ENCODE measurements at places on chromosomes 11 and 22.

DNA sequence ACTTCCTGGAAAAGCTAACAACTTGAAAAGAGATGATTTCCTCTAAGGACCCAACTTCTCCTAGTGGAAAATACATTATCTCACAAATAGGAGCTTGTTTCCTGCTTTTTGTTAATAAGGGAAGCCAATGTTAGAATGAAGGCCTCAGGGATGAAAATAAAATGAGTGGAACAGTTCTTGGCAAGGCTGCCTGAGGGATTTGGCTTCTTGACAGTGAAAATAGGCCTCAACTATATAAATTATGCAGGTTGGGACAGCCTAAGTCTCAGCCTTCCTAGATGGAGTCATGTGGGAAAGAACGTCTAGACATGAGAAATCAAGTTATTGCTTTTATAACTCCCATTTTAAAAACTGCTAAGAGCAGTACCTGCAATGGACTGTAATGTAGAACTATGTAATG lies 92.8 kb upstream of the FIBIN start:
- no peak for DNase-seq

GRCh38 chr11:66845876-66846212 lies 2.6 kb downstream of the RCE1 start:
- no peak for DNase-seq

GRCh38 chr11:106457727-106458126 lies 380.3 kb downstream of the AASDHPPT start:
- no peak for DNase-seq

- DNase-seq: no peak
Measured at GRCh38 chr11:113553235-113553634, 78.0 kb upstream of the DRD2 start.

DNA sequence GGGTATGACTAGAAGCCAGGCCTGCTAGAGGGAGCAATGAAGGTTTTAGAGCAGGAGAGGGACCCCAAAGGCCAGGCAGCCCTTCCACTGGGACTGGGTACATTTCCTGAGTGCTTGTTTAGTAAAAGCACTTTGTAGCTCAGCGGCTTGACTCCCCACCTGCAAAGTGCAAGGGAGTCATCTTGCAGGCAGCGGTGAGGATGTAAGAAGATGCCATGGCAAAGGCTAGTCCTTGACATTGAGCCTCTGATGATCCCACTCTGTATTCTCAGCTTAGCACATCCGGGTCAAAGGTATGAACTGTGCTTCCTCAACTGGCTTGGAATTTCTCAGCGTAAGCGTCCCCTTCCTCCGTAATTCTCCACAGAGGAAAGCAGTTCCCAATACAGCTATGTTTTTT lies 3.1 kb upstream of the UBE2L3 start:
- DNase-seq: no peak

DNA sequence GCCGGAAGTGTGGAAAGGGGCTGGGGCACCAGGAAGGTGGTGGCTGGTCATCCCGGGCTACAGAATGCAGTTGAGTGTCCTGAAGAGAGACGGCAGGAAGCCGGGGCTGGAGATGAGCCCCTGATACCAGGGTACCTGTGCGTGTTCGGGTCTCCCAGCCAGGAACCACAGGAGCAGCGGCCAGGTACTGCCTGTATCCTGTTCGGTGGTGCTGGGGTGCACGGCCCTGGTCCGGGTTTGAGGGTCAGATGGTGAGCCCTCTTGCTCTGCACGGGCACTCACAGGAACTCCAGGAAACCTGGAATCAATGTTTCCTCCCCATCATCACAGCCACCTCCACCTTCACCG lies 253.1 kb upstream of the B3GAT1 start:
- DNase-seq: no peak

DNA sequence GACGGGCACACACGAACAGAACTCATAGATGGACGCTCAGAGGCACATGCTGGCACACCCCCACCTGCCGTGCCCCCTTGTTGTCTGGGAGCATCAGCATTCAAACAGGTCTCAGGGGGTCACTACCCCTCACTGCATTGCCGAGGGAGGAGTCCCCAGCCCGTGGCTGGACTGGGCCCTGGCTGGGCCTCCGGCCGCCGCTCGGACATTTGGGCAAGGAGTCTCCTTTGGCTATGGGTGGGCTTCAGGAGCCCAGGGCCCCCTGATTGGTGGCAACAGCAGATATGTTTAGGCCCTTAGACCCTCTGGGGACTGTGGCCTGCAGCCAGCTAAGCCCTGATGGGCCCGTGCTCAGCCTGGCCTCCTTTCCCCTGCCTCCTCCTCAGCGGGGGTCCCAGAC lies 41.9 kb downstream of the FLRT1 start:
- no peak for DNase-seq

DNA sequence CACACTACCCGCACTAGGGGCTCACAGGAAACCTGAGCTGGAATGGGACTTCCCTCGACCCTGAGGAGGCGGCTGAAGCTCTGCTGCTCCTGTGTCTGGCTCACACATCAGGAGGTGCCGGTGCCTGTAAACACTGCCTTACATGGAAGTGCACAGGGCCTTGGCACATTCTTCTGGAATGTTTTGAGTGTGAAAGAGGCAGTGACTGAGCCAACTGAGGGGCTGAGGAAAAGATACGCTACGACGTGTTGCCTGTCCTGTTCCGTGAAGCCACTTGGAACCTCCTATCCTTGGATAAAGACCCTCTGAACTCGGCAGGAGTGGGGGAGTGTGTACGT lies 10.5 kb downstream of the TXN2 start:
- no peak for DNase-seq

- peak; percentile 7 for DNase-seq
Measured at GRCh38 chr22:22507743-22508273, 734 bp downstream of the ZNF280B start.

- no peak for DNase-seq
Measured at GRCh38 chr22:40323681-40324171, 22.6 kb upstream of the ADSL start.

- no peak for DNase-seq
Measured at GRCh38 chr22:26444777-26445176, 15.7 kb downstream of the ASPHD2 start.

- DNase-seq: no peak
Measured at GRCh38 chr11:62390237-62390636, 28.6 kb upstream of the SCGB1A1 start.

DNA sequence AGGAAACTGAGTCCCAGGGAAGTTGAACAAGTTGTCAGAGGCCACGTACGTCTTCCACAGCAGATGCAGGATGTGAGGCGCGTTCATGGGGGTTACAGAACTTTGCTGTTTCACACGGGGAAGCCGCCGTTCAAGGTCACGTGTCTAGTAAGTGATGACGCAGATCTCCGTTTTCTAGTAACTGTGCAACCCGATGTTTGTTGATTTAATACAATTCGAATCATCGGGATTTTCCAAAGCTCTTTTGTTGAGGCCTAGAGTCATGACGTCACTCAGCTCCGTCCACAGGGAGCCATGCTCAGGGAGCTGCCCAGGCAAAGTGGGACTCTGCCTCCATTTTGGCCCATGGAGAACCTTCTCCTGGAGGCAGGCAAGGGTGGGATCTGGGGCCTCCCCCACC lies 1121.8 kb downstream of the TBC1D22A start:
- DNase-seq: no peak

- DNase-seq: no peak
Measured at GRCh38 chr11:57713835-57714234, 1.4 kb downstream of the TMX2 start.

DNA sequence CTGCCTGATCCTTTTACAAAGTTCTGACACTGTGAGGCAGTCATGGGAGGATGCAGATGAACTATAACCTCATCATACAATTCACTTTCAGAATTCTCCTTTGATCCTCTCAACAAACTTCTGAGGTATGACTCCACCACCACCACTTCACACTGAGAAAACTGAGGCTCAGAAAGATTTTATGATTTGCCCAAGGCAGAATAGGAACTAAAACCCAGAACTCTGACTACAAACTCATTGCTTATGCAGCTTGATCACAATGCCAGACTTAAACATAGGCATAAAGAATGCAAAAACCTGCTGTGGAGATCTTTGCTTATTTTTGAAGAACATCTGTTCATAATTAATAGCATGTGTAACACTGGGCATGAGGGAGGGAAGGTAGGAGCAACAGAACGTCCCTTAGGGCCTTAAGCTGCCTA lies 20.4 kb downstream of the FAM168A start:
- DNase-seq: no peak

DNA sequence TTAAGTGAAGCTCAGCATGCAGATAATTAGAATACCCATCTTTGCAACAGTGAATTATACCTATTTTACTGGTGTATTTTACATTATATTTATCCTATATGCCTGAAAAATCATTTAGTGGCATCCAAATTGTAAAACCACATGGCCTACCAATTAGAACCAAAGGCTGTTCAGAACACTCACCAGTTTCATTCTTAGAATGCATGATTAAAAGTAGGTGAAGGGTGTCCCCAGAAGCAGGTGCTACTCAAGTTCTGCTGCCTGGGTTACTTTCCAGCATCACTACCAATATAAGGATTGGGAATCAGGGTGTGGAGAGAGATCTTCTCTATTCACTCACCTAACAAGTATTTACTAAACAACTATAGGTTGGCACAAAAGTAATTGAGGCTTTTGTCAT lies 103.3 kb downstream of the SGSM3 start:
- DNase-seq: no peak

DNA sequence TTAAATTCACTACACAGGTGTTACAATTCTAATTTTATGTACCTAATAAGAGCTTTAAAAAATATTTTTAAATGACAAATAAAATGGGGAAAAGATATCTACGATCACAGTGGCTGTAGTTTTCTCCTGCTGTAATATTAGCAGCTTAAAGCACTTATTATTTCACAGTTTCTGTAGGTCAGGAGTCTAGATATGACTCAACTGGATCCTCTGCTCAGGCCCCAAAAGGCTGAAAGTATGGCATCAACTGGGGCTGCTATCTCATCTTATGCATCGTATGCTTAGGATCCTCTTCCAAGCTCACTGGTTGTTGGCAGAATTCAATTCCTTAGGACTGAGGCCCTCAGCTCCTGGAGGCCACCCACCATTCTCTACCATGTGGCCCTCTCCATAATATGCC lies 12.8 kb downstream of the FBXO3 start:
- DNase-seq: no peak

- DNase-seq: peak; percentile 61
Measured at GRCh38 chr11:123577081-123577598, 77.3 kb downstream of the SCN3B start.

- DNase-seq: no peak
Measured at GRCh38 chr11:85167471-85167870, 459.7 kb downstream of the DLG2 start.

GRCh38 chr11:120877746-120878365 lies 146.0 kb upstream of the TBCEL start:
- no peak for DNase-seq

DNA sequence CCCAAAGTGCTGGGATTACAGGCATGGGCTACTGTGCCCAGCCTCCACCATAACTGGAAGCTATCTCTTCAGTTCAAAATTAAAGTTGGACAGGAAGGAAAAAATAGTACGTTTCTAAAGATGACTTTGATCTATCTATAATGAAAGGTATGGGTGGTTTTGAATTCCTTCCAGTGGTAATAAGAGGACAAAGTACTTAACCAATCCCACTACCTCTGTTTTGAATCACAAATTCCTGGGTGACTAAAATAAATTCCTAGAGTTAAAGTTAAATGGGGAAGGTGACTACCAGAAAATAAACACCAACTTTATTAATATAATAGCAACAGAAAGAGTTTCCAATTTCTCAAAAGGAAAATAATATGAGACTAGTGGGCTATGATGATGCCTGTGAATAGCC lies 9.1 kb downstream of the PHF5A start:
- DNase-seq: no peak

- DNase-seq: no peak
Measured at GRCh38 chr22:46128606-46129005, 21.7 kb upstream of the PPARA start.

DNA sequence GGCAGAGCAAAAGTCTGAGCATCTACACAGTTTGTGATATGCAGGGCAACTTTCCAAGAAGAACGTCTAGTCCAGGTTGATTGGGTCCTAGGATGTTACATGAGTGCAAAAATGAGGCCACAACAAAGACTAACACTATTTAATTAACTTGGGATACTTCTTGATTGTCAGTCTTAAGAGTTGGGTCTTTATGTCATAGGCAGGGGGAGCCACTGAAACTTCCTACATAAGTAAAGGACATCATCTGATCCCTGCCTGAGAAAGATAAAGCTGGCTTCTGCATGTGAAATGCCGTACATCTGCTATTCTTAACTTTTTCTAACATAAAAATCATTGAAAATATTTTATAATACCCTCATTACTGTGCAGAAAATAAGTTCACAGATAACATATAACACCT lies 525.5 kb downstream of the NTM start:
- DNase-seq: no peak

GRCh38 chr11:72190631-72191071 lies 1.3 kb upstream of the FOLR1 start:
- no peak for DNase-seq

GRCh38 chr11:1157645-1158591 lies at the start of gene MUC5AC:
MUC5AC (plus strand) TSS chr11:1157953; CDS start chr11:1158000, 47 bp downstream.
- DNase-seq: no peak
